ENCODE measurements at places on chromosomes 12 and 14. TPM values are rescaled to one million over a fixed set of nuclear protein-coding genes. Genes with fewer than 3 reads are reported as not detected.

KRT7 gene
- total RNA-seq, result 12.1 TPM

ASIC1 gene
- total RNA-seq, result 8.0 TPM

RNASE1 gene
- 65.1 TPM for total RNA-seq

IFNG-AS1 gene
- total RNA-seq, result 4.9 TPM

EMP1 gene
- 189 TPM for total RNA-seq

OR2AP1 gene
- total RNA-seq, result not detected

SP1 gene
- 70.4 TPM for total RNA-seq

LTB4R2 gene
- total RNA-seq, result 6.9 TPM

PZP gene
- total RNA-seq, result not detected

TSPAN8 gene
- total RNA-seq, result 1.4 TPM

RAD9B gene
- total RNA-seq, result 1.9 TPM

ABCD2 gene
- 5.6 TPM for total RNA-seq

KRT72 gene
- not detected for total RNA-seq

NKX2-8 gene
- total RNA-seq, result not detected

MIP gene
- 303 TPM for total RNA-seq

All from camera-type eye (tissue), 1 donor.